Activated CD4-positive, alpha-beta T cell treated with anti-CD3 and anti-CD28 coated beads for 4 hours (primary cell): ENCODE measurements at places on chromosomes 6 and 20.

DNA sequence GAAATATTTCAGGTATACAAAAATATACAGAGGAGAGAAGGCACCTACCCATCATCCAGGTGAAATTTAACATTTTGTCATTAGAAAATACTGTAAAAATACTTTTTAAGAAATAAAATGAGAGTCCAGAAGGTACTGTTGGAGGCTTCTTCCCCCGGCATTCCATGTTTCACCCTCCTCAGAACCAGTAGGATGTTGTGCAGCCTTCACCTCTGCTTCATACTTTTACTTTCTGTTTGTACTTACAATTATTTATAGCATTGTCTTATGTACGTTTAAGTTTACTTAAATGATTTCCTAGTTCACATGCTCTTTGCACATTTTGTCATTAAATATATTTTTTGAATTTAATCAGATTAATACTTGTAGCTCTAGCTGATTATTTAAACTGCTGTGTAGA lies 30.9 kb downstream of the TMEM200A start:
- no peak for DNase-seq

GRCh38 chr20:10366898-10367692 lies 66.9 kb downstream of the MKKS start:
- no peak for DNase-seq

DNA sequence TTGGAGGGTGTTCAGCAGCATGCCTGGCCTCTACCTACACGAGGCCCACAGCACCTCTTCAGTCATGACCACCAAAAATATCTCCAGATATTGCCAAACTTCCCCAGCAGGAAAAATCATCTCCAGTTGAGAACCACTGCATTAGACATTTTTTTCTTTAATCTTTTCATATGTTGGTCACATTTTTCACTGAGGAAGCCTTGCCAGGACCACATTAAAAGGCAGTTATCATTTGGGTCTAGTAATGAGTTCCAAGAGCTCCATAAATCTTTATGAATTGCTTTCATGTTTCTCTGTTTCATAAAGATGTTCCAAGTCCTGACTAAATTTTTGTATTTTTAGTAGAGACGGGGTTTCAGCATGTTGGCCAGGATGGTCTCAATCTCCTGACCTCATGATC lies 28.8 kb downstream of the MTRES1 start:
- DNase-seq, result no peak

DNA sequence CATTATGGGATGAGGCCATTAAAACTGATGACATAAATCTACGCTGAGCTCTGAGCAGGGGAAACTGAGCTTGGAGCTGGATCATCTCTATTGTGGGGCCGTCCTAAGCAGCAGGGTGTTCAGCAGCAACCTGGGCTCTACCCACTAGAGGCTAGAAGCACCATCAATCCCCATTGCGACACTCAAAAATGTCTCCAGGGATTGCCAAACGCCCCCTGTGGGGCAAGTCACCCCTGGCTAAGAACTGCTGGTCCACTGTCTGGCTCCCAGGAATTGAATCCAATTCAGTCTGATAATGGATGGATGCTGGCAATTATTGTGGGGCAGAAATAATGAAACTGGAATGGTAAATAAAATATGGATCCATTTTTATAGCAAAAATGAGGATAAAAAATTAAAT lies 38.2 kb downstream of the PMEPA1 start:
- no peak for DNase-seq
